Renal cortical epithelial cell (primary cell): ENCODE measurements at places on chromosomes 5 and 9. TPM values are rescaled to one million over a fixed set of nuclear protein-coding genes. Genes with fewer than 3 reads are reported as not detected.

Gene GFI1B
- total RNA-seq = not detected in 2 replicates

Gene PCDHGA2
- total RNA-seq = 1.2 and 3.1 TPM in 2 replicates

Gene FBXL7
- total RNA-seq = 1.7 TPM in 1 of 2 replicates, not detected in the other

Gene ARL14EPL
- 0.20 TPM in 1 of 2 replicates, not detected in the other for total RNA-seq
